ENCODE measurements at places on chromosomes 12 and 14.

- H3K4me3 ChIP-seq, result no peak overlapping the region
- no peaks in the 10 kb centered on the region for H3K4me1 ChIP-seq
Observed at GRCh38 chr12:129540249-129540648, 363.6 kb downstream of the TMEM132D start.

GRCh38 chr12:66210840-66211239 lies 21.8 kb downstream of the IRAK3 start:
- peaks cover 5% of the 10 kb centered on the region for H3K36me3 ChIP-seq
- no peak overlapping the region for H3K4me3 ChIP-seq
- peaks cover 16% of the 10 kb centered on the region for H3K27me3 ChIP-seq
- no peak overlapping the region for H3K27ac ChIP-seq

DNA sequence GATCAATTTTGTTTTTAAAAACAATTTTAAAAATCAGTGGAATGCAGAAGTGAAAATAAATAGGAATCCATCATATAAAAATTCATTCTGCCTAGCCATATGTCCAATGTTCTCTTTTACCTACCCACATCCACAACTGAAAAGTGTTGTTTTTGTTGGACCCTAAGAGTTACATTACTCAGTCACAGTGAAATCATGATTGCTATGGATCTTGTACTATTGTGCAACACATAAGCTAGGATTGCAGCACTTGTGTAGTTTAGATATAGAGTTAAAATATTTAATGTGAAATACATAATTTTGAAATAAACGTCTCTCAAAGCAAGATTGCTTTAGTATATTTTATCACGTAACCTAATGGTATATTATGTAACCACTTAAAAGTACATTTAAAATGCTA lies 213.3 kb upstream of the CLEC14A start:
- H3K27me3 ChIP-seq, result no peaks in the 10 kb centered on the region
- H3K4me3 ChIP-seq, result no peak overlapping the region
- H3K4me1 ChIP-seq, result no peaks in the 10 kb centered on the region
- DNase-seq, result no peak
- H3K27ac ChIP-seq, result no peak overlapping the region

DNA sequence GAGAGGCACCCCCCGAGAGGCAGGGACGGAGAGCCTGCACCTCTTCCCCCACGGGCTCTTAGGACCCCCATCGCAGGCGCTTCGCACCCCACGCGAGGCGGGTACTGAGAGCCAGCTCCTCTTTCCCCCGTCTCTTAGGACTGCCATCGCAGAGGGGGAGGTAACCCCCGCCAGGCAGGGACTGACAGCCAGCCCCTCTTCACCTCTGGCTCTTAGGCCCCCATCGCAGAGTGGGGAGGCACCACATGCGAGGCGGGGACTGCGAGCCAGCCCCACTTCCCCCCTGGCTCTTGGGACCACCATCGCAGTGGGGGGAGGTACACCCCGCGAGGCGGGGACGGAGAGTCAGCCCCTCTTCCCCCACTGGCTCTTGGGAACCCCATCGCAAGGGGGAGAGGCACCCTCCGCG lies 46.1 kb downstream of the DDX11 start:
- peaks cover 3% of the 10 kb centered on the region for H3K4me1 ChIP-seq
- H3K36me3 ChIP-seq, result no peaks in the 10 kb centered on the region
- H3K4me3 ChIP-seq, result no peak overlapping the region

DNA sequence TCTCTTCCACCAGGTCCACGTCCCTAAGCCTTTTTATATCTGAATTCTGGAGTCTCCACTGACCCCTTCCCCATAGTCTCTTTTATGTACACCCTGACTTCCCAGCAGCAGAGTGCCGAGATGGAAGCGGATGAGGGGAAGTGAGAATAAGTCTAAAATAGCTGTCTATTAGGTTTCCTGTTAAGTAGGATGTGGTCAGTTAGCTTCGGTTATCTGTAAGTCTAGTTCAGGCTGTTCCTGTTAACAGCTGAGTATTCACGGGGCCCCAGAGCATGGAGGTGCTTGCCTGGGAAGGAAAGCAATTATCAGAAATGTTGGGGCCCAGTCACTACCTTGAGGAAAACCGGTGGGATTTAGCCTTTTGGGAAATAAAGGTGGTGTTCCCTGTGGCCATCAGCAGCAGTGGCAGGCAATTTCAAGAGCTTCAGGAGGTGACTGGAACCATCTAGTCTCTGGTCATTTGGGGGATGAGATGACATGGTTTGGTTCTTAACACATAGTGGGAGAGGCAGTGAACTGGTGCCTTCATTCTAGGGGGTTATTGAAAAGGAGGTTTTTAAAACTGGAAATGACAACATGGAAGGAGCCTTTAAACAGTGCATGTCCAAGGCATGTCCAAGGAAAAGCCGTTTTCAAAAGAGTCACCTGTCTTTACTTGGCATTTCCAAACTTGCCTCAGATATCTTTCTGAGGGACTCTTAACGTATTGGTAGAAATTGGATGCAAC lies 21.8 kb downstream of the CHST11 start:
- H3K4me1 ChIP-seq, result peaks cover 73% of the 10 kb centered on the region
- peak overlapping the region; percentile 94 for H3K4me3 ChIP-seq
- DNase-seq, result peak; percentile 43

DNA sequence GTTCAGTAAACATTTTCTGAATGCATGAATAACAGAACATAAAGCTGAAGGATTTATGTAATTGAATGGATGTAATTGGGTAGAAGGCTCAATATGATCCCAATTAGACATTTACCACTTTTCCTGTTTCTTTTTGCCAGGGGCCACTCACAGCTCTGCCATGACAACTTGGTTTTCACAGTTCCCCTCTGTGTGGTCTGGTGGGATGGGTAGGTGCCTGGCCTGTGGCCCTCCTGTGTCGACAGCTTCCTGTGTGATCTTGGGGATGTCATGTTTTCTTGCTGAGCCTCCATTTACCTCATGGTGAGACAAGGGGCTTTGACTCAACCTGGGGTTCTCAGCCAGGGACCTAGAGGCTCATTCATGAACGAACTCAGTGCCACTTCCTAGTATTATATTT lies 12.6 kb upstream of the SERPINA10 start:
- no peak for DNase-seq
- H3K27ac ChIP-seq, result no peak overlapping the region
- H3K4me3 ChIP-seq, result no peak overlapping the region
- H3K27me3 ChIP-seq, result no peaks in the 10 kb centered on the region

DNA sequence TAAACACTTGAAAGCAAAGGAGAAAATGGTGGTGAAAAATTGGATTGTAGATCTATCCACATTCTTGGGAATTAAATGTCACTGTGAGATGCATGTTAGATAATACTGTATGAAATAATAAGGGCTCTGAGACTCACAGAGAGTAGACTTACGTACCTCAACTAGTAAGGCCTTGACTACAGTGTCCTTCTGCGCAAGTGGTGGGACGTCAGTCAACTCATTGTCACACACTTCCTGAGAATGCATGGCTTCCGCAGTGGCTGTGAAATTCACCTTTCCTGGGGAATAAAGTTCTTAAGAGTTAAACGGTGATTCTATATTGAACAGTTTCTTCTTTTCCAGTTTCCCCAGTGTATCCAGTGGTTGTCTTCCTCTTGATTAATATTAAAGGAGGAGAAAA lies 32.6 kb upstream of the PZP start:
- DNase-seq, result no peak
- no peak overlapping the region for H3K27ac ChIP-seq
- peaks cover 9% of the 10 kb centered on the region for H3K4me1 ChIP-seq
- H3K4me3 ChIP-seq, result peak overlapping the region; percentile 87
- H3K36me3 ChIP-seq, result no peaks in the 10 kb centered on the region

GRCh38 chr12:58741226-58741625 lies 179.1 kb downstream of the LRIG3 start:
- H3K4me1 ChIP-seq, result no peaks in the 10 kb centered on the region
- no peak overlapping the region for H3K27ac ChIP-seq
- H3K36me3 ChIP-seq, result no peaks in the 10 kb centered on the region
- DNase-seq, result no peak
- H3K27me3 ChIP-seq, result no peaks in the 10 kb centered on the region

- peaks cover 74% of the 10 kb centered on the region for H3K36me3 ChIP-seq
- peak overlapping the region; percentile 27 for H3K27ac ChIP-seq
- H3K27me3 ChIP-seq, result no peaks in the 10 kb centered on the region
- DNase-seq, result no peak
Observed at GRCh38 chr12:54977155-54977554, 7.4 kb downstream of the TESPA1 start.

DNA sequence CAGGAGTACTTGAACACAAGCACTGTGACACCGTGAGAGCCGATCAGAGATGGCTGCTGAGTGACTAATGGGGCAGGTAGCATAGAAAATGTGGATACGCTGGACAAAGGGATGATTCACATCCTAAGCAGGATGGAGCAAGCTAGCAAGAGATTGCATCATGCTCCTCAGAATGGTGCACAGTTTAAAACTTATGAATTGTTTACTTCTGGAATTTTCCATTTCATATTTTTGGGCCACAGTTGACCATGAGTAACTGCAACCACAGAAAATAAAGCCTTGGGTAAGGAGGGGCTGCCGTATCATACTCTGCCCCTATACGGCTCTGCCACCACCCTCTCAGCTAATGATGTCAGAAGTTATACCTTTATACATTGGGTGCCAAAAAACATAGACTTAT lies 23.3 kb upstream of the MARK3 start:
- peaks cover 4% of the 10 kb centered on the region for H3K27me3 ChIP-seq
- peaks cover 13% of the 10 kb centered on the region for H3K36me3 ChIP-seq
- H3K27ac ChIP-seq, result no peak overlapping the region
- peaks cover 6% of the 10 kb centered on the region for H3K4me1 ChIP-seq

- DNase-seq, result no peak
- H3K27me3 ChIP-seq, result no peaks in the 10 kb centered on the region
- H3K27ac ChIP-seq, result no peak overlapping the region
- H3K4me1 ChIP-seq, result peaks cover 3% of the 10 kb centered on the region
- H3K36me3 ChIP-seq, result no peaks in the 10 kb centered on the region
Observed at GRCh38 chr14:97655169-97655948, 858.2 kb downstream of the VRK1 start.

- no peaks in the 10 kb centered on the region for H3K27me3 ChIP-seq
- no peak for DNase-seq
- no peak overlapping the region for H3K4me3 ChIP-seq
- H3K36me3 ChIP-seq, result no peaks in the 10 kb centered on the region
Observed at GRCh38 chr12:59067083-59067482, 146.8 kb upstream of the LRIG3 start.

GRCh38 chr12:9708853-9709252 lies 24.0 kb downstream of the CLECL1 start:
- no peak overlapping the region for H3K4me3 ChIP-seq
- peak overlapping the region; percentile 30 for H3K27ac ChIP-seq
- H3K4me1 ChIP-seq, result peaks cover 38% of the 10 kb centered on the region
- no peaks in the 10 kb centered on the region for H3K27me3 ChIP-seq

DNA sequence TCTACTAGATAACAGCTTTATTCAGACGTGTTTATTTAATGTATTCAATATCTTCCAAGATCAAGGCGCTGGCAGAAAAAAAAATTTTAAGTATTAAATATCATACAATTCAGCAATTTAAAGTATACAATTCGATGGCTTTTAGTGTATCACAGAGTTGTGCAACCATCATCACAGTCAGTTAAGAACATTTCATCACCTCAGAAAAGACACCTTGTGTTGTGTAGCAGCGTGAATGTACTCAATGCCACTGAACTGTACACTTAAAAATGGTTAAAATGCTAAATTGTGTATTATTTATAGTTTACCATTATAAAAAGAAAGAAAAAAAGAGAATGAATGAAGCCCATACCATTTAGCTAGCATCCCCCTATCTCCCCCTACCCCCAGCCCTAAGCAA lies 96.4 kb downstream of the RIN3 start:
- peaks cover 35% of the 10 kb centered on the region for H3K36me3 ChIP-seq
- no peaks in the 10 kb centered on the region for H3K27me3 ChIP-seq
- DNase-seq, result no peak
- H3K4me3 ChIP-seq, result no peak overlapping the region
- H3K27ac ChIP-seq, result no peak overlapping the region

GRCh38 chr12:93567174-93567573 lies 5.3 kb upstream of the SOCS2 start:
- H3K36me3 ChIP-seq, result peaks cover 18% of the 10 kb centered on the region
- no peak overlapping the region for H3K27ac ChIP-seq
- peaks cover 8% of the 10 kb centered on the region for H3K4me1 ChIP-seq
- H3K4me3 ChIP-seq, result no peak overlapping the region

- H3K4me1 ChIP-seq, result no peaks in the 10 kb centered on the region
- no peak overlapping the region for H3K4me3 ChIP-seq
- H3K36me3 ChIP-seq, result no peaks in the 10 kb centered on the region
- no peak for DNase-seq
Observed at GRCh38 chr12:25480145-25480544, 72.9 kb downstream of the LMNTD1 start.

DNA sequence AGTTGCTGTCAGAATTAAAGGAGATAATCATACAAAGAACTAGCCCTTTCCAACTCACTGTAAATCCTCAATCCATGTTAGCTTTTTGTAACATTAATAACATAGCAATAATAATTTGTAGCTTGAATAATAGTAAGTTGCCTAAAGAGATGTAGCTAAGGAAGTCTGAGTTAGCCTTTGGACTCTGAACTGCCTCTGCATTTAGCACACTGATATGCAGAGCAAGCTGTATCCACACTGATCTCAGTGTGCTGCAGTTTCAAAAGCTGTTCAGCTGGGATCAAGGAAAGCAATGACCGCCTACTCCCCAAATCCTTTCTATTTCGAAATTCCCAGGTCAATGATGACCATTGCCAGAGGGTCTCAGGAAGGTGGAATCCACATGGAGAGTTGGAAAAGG lies 99.3 kb upstream of the IFNG-AS1 start:
- H3K36me3 ChIP-seq, result no peaks in the 10 kb centered on the region
- H3K27ac ChIP-seq, result no peak overlapping the region
- no peak overlapping the region for H3K4me3 ChIP-seq
- DNase-seq, result no peak

DNA sequence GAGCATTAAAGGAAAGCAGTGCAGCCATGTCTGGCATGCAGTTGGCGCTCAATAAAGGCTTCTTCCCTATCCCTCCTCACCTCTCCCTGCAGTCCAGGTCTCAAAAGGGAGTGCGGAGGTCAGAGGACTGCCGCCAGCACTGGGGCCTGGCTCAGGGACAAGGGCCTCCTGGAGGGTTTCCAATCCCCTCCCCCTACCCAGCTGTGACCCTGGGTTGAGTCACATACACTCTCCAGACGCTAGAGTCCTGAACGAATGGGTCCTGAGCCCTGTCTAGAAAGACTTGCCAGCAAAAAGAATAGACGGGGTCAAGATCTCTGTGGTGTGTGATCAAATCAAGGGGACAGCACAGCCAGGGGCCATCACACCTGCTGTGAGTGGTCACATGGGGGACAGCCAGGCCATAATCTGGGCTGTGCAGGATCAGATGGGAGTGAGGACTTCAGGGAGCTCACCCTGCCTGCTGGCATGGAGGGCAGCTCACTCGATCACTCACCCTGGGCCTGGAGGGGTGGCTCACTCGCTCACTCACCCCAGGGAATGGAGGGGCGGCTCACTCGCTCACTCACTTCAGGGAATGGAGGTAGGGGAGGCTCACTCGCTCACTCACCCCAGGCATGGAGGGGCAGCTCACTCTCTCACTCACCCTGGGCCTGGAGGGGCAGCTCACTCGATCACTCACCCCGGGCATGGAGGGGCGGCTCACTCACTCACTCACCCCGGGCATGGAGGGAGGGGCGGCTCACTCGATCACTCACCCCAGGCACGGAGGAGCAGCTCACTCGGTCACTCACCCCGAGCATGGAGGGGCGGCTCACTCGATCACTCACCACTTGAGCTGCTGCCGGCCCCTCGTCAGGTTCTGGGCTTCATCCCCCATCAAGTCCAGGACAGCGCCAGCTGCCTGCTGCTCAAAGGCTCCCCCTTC lies 12.8 kb downstream of the CFAP73 start:
- peaks cover 4% of the 10 kb centered on the region for H3K4me1 ChIP-seq
- no peak for DNase-seq
- no peaks in the 10 kb centered on the region for H3K27me3 ChIP-seq
- H3K36me3 ChIP-seq, result peaks cover 10% of the 10 kb centered on the region

GRCh38 chr14:68501614-68502052 lies 291.2 kb downstream of the ZFP36L1 start:
- DNase-seq, result no peak
- H3K36me3 ChIP-seq, result peaks cover 2% of the 10 kb centered on the region
- H3K4me3 ChIP-seq, result no peak overlapping the region
- H3K27ac ChIP-seq, result no peak overlapping the region

Measured in activated naive CD8-positive, alpha-beta T cell treated with anti-CD3 and anti-CD28 coated beads, Interleukin-2, amount 10 ng/mL, durations not matched to agents 7 days and 5 days (primary cell).